H1 (cell line): ENCODE measurements at places on chromosomes 11 and 22.

DNA sequence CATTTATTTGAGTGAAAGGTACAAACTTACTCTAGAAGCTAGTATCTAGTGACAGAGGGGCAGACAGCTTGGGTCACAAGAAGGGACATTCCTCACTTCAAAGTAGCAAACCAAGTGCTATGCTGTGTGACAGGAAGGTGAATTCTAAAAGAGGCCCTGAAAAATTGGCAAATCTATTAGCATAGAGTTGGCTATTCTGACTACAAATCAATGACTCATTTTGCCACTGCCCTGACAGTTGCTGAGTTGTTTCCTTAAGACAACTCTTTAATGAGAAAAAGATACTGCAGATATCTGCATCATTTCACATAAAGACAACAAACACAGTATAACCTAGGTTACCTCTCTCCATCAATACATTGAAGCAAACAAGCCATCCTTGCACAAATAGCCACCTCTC is 524.0 kb upstream of the LRRC4C start:
- DNase-seq: no peak

GRCh38 chr11:135027461-135027860 is 615.4 kb upstream of the B3GAT1 start:
- no peak for DNase-seq

- DNase-seq: no peak
These were observed 4.6 kb upstream of the MRGPRG start for GRCh38 chr11:3222941-3223915.

DNA sequence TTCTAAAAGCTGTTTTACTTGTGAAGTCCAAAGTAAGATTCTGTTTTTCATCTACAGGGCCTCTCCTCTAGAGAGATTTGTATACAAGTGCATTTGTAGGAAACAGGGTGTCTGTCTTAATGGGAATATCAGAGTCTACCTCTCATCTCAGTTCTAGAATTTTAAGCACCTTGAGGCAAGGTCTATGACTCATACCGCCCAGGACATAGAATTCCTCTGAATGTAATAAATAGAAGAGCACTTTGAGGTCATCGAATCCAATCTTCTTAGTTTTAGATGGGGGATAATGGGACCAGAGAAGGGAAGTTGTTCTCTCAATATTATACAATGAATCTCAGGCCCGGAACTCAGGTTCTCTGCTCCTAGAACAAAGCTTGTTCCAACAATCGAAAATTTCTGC is 101.8 kb upstream of the TIMP3 start:
- no peak for DNase-seq

DNA sequence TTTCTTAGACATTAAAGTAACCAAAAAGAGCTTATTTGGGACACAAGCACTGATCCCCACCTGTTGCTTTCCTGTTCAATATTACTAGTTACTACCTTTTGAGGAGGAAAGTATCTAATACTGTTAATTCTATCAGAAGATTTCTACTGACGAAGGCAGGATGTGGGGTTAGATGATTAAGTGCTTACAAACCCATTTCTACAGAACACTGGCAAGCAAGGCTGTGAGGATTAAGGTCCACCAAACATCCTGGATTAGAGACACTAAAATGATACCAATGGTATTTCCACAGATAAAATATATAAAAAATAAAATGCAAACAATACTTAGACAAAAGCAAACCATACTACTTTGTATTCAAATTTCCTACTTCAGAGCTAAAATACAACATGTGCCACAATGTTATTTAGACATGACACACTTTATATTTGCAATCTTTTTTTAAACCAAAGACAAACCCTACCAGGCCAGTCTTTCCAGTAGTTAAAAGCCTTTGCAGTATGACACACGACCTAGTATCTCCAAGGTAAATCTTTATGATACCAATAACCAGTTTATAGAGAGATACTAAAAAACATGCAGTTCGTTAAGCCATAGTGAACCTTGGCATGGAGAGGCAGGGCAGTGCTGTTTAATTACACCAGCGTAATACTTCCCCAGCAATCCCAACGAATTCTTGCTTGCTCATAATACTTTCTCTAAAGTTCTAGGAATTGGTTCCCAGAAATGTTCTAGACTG is 71.2 kb upstream of the TP53AIP1 start:
- DNase-seq: no peak

- no peak for DNase-seq
These were observed 2.1 kb downstream of the CSNK1E start for GRCh38 chr22:38314933-38315822.

- peak; percentile 8 for DNase-seq
These were observed 1471.6 kb downstream of the TBC1D22A start for GRCh38 chr22:48234011-48234410.
